ENCODE measurements at places on chromosomes 2 and 18.

DNA sequence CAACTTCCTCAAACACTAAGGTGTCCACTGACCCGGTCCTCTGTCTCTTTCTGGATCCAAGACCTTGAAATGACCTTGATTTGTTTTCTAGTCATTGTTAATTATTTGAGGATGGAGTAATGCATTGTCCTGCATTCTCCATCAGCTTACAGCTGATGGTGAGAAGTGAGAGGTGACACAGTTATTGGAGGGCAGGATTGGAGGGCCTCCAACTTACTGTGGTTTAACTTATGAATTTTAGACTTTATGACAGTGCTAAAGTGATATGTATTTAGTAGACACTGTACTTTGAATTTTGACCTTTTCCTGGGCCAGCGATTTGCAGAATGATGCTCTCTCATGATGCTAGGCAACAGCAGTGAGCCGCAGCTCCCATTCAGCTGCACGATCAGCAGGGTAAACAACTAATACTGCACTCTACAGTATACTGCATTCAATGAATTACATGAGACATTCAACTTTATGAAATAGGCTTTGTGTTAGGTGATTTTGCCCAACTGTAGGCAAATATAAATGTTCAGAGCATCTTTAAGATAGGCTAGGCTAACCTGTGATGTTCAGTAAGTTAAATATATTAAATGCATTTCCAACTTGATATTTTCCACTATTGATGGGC is 200.0 kb upstream of the MEX3C start:
- DNase-seq, result no peak

GRCh38 chr2:38232454-38232853 is 144.6 kb downstream of the ATL2 start:
- DNase-seq, result no peak

DNA sequence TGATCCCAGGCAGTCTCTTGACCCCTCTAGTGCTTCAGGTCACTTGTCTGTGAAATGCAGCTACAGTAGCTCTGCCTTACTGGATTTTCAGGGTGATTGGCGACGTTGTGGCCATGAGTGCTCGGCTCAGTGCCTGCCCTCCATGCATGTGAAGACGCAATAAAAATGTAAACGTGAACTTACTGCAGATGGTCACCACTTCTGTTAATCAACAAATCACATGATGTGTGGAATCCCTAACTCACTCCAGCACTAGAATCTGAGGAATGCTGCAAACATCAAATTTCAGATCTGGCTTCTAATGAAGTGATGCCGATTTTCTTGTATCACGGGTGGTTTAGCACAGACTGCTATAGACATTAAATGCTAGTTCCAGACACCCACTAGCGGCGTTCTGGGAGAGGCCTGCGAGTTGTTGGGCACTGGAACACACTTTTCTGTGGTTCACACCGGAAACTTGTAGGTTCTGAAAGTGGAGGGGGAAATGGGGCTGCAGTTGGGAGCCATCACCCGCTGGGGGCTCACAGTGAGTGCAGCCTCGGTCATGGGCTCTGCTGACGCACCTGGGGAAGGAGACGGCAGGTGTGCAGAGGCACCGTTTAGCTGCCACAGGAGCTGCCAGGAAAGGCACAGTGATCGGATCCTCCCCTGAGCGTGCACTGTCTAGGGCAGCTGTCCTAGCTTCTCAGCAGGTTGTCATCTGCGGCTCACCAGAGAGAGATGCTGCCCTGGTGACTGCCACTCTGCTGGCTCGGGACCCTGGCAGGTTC is 6.5 kb downstream of the CNDP1 start:
- no peak for DNase-seq

- DNase-seq, result no peak
These were observed 52.6 kb downstream of the SLC40A1 start for GRCh38 chr2:189527812-189528592.

- no peak for DNase-seq
These were observed 387.8 kb upstream of the CDH7 start for GRCh38 chr18:65363011-65363410.

GRCh38 chr2:230706966-230707365 is 5.7 kb upstream of the CAB39 start:
- no peak for DNase-seq

DNA sequence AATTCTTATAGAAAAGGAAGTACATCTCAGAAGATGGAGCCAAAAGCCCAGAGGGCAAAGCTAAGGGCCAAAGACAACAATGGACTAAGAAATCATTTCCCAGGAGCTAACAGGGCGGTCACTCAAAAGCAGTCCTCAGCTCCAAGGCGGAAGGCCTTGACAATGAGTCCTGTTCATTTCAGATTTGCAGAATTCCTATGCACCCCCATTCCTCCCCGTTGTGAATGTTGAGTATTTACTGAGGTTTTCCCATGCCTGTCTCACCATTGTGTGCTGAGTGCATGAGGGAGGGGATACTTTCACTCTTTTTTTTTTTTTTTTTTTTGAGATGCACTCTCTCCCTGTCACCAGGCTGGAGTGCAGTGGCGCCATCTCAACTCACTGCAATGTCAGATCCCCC is 18.8 kb upstream of the DTNB start:
- no peak for DNase-seq

DNA sequence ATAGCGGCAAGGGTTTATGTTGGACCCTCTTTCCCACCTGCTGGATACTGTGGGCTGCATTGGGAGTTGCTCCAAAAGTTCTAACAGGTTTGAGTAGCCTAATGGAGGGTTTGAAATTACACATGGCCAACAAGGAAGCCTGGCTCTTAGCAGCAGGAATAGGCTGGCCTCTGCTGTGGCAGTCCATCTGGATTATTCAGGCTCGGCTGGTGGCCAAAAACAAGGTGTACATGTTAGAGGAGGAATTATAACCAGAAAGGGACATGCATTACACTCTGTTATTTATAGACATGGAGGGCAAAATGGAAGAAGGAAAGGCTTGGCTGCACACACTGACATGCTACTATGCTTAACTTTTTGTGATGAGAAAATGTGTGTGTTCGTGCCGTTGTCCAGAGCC is 61.1 kb upstream of the NRXN1 start:
- no peak for DNase-seq

DNA sequence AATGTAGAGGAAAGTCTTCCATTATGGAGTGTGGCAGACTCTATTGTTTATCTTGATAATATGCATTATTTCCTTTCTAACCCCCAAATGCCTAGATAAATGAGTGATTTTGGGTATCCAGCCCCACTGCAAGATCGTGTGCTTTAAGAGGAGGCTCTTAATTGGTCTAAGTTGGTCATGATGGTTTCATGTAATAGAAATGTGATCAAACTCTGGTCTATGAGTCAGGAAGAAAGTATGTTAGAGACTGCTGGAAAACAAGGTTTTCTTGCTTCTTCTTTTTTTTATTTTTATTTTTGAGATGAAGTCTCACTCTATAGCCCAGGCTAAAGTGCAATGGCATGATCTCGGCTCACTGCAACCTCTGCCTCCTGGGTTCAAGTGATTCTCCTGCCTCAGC is 344.5 kb upstream of the TNP1 start:
- no peak for DNase-seq

GRCh38 chr2:177523781-177524180 is 131.2 kb downstream of the AGPS start:
- no peak for DNase-seq

- no peak for DNase-seq
These were observed 620 bp downstream of the NGEF start for GRCh38 chr2:233012301-233012971.

DNA sequence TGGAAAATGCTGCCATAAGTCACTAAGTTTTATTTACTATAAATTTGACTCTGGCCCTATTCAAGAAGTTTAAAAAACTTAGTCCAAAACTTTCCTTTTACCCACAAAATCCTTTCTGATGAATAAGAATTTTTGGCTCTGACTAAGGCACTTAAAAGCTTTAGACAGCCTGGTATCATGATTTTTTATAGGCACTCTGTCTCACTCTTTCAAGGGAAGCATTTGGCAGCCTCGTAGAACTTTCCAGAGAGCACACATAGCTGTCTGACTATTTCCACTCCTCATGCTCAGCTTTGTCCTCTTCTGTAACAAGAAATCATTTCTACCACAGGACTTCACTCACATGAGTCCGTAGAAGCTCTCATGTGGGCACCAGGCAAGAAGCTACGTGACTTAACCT is 32.3 kb upstream of the XDH start:
- no peak for DNase-seq

GRCh38 chr2:176133389-176133788 is 3.9 kb downstream of the HOXD8 start:
- DNase-seq, result no peak

GRCh38 chr18:45708831-45709230 is 15.2 kb upstream of the SLC14A1 start:
- DNase-seq, result no peak

DNA sequence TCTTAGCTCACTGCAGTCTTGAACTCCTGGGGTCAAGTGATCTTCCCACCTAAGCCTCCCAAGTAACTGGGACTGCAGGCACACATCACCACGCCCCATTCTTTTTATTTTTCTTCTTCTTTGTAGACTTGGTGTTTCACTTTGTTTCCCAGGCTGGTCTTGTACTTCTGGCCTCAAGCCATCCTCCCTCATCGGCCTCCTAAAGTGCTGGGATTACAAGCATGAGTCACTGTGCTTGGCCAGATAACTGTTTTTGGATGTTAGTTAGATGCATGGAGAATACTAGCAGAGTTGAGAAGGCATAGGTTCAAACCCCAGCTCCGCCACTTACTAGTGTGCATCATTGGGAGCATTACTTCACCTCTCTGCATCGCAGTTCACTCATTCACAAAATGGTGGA is 88.3 kb downstream of the TXNL1 start:
- no peak for DNase-seq

GRCh38 chr18:55106906-55107305 is 147.6 kb upstream of the CCDC68 start:
- DNase-seq, result no peak

DNA sequence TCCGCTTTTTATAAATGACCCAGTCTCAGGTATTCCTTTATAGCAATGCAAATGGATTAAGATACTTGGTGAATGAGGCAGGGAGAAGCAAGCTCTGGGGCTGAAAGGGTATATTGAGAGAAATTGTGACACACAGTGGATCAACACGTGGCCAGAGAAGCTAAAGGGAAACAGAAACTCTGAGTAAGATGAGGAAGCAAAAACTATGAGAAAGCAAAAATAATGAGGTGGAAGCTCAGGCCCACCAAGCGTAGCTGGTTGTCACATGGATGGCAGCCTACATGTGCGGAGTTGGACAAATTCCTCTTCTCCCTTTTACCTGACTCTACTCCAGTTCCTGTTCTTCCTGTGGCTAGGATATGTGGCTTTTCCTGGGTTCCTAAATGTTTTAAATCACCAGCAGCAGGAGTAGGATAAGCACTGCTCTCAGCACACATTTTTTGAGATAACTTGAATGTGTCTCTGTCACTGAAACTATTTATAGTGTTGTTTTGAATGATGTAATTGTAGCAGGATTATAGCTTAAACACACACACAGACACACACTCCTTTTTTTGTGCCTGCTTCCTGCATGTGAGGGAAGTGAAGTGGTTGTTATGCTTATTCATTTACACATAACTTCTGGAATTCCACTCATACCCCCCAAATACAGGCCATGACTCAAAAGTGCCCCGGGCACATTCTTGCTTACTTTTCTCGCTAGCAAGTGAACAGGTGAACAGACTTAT is 30.1 kb upstream of the EPC2 start:
- no peak for DNase-seq

DNA sequence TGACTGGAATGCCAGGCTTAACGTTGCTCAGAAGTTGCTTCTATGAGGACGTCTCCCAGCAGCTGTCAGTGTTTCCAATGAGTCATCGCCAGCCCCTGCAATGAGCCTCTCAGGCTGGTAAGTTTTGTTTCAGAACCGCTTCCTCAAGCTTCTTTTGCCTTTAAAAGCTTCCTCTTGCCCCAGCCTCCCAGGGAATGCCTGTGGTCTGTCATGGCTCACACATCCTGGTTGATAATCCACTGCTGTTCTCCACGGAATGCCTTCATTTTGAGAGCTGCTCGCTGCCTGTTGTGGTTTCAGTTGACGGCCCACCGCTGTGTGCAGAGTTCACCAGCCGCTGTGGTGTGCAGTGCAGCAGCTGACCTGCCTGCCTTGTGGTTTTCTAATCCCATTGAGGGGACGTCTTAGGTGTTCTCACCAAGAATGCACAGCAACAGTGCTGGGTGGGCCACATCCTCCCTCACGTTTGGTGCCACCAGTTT is 96.4 kb downstream of the RTP5 start:
- no peak for DNase-seq

GRCh38 chr18:2096551-2096950 is 474.8 kb downstream of the METTL4 start:
- no peak for DNase-seq

- no peak for DNase-seq
These were observed 5.1 kb downstream of the RAMP1 start for GRCh38 chr2:237864444-237864931.

DNA sequence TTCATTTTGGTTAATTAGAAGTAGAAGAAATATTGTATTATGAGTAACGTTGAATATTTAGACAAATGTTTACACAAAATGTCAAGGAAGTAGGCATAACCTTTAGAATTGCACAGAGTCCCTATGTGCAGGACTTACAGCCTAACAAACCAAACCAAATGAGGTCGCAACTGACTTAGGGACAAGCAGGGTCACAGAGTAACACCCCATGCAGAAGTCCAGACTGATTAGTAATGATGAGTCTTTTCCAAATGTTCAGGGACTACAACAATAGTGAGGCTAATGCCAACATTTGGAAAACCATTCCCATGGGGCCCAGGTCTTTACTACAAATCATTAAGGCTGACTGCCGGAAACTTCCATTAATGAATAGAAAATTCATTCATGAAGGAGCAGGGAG is 452.5 kb upstream of the CHAC2 start:
- no peak for DNase-seq

DNA sequence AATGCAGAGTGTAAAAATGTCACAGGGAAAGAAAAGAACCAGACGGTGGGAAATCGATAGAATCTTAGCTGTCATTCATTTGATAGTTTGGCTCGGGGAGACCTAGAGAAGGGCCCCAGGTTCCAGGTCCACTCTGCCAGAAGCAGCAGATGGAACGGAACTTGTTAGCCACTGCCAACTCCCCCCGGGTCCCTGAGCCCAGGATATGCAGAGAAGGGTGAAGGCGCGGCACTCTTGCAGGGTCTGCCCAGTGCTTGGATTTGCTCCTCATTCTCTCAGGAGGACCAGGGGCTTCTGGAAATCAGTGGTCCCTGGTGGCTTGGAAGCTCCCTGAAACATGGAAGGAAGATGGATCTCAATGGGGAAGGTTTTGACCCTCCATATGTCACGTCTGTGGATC is 11.6 kb upstream of the XDH start:
- DNase-seq, result no peak

GRCh38 chr2:112728378-112729175 is 7.8 kb downstream of the NT5DC4 start:
- DNase-seq, result no peak

DNA sequence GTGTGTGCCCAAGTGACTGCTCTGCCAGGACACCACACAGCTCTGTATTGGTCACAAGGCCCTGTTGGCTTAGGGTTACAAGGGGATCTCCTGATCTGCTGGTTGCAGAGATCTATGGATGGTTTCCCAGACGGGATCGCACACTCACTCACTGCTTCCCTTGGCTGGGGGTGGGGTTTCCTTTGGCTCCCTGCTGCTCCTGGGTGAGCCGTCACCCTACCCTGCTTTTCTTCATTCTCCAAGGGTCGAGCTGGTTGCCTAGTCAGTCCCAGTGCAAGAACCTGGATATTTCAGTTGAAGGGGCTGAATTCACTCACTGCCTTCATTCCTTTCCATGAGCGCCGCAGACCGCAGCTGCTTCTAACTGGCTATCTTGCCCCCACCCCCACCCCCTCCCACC is 56.3 kb downstream of the GTF3C3 start:
- DNase-seq, result no peak
